ENCODE measurements at places on chromosomes 2 and 18.
A peak's percentile ranks its signal among the peaks of the same experiment; 100 is the strongest.

GRCh38 chr2:183375821-183376220, 251.6 kb downstream of the NUP35 start:
- no peak for DNase-seq

GRCh38 chr2:239178954-239179353, 221.9 kb downstream of the HDAC4 start:
- DNase-seq, result no peak

GRCh38 chr18:26511339-26512071, 36.8 kb downstream of the KCTD1 start:
- no peak for DNase-seq

DNA sequence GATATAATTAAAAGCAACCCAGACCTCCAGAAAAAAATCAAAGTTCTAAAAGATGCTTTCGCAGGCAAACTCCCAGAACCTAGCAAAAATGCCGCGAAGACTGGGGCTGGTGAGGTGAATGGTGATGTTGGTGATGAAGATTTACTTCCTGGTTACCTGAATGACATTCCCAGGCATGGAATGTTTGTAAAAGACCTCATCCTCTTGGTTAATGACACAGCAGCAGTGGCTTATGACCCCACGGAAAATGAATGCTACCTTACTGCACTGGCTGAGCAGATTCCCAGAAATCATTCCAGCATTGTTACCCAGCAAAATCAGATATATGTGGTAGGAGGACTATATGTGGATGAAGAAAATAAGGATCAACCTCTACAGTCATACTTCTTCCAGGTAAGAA, 994 bp downstream of the KLHL41 start:
- no peak for DNase-seq

GRCh38 chr2:20229322-20230113, 4.6 kb upstream of the SDC1 start:
- DNase-seq, result no peak

GRCh38 chr2:149313512-149313972, 16.8 kb upstream of the LYPD6 start:
- peak; percentile 63 for DNase-seq

DNA sequence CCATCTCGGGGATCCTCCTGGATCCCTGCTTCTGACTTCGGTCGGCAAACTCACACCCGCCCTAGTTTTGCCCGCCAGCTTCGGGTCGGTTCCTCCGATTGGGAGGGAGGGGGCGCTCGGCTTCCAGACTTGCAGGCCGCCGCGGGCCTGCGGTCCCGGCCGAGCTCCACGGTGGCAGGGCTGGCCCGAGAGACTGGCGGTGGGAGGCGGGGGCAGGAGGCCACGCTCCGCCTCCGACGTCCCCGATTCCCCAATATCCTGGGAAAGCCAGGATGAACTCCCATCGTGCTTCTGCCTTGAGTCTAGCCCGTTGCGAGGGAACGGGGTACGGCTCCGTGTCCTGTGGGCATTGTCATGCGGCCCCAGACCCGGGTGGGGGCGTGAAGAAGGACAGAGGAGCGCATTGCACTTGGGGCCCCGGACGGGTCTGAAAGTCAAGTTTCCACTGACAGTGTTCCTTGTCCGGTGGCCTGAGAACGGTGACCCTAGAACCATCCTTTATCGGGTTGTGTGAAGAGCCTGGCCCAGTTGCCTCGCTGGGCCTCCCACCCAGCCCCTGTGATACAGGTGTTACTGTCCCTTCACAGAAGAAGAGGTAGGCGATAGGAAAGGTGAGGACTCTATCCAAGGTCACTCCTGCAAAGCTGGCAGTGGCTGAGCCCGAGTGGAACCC, 2.4 kb upstream of the INHBB start:
- peak; percentile 59 for DNase-seq

- DNase-seq, result no peak
These were observed 398.8 kb upstream of the TRIB2 start for GRCh38 chr2:12317814-12318426.

GRCh38 chr2:98911376-98912154, 24.5 kb downstream of the CRACDL start:
- DNase-seq, result no peak

- no peak for DNase-seq
These were observed 109.4 kb downstream of the BAZ2B start for GRCh38 chr2:159506764-159507440.

- no peak for DNase-seq
These were observed 38.8 kb downstream of the GALM start for GRCh38 chr2:38704664-38705063.

DNA sequence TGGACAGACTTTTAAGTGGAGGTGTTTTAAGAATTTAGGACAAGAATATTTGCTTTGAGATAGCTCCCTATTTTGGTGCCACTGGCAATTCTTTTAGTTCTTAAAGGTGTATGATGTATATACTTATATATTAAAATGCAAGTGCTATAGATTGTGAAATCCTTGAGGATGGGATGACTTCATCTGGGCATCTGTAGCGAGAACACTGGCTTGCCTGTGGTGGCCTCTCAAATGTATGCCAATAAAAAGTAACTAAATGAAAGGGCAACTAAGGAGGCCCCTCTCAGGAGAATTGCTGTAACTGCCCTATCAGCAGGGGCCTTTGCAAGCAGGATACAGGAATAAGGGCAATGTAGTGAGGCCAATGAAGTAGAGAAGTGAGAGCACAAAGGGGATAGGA, 2.6 kb upstream of the THUMPD2 start:
- no peak for DNase-seq

- DNase-seq, result no peak
These were observed 91.7 kb downstream of the CLIP4 start for GRCh38 chr2:29206941-29207340.

DNA sequence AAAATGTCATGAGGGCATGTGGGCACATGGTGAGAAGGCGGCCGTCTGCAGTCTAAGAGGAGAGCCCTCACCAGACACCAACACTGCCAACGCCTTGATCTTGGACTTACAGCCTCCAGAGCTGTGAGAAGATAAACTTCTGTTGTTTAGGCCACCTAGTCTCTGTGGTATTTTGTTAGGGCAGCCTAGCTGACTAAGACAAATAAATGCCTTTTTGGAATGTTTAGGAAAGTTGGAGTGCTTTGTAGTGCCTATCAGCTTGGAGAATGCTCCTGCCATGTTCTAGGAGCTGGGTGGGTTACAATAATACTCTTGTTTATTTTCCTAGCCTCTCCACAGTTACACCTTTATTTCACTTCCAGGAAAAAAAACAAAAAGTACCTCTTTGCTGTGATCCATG, 92.0 kb downstream of the SPP2 start:
- DNase-seq, result no peak

DNA sequence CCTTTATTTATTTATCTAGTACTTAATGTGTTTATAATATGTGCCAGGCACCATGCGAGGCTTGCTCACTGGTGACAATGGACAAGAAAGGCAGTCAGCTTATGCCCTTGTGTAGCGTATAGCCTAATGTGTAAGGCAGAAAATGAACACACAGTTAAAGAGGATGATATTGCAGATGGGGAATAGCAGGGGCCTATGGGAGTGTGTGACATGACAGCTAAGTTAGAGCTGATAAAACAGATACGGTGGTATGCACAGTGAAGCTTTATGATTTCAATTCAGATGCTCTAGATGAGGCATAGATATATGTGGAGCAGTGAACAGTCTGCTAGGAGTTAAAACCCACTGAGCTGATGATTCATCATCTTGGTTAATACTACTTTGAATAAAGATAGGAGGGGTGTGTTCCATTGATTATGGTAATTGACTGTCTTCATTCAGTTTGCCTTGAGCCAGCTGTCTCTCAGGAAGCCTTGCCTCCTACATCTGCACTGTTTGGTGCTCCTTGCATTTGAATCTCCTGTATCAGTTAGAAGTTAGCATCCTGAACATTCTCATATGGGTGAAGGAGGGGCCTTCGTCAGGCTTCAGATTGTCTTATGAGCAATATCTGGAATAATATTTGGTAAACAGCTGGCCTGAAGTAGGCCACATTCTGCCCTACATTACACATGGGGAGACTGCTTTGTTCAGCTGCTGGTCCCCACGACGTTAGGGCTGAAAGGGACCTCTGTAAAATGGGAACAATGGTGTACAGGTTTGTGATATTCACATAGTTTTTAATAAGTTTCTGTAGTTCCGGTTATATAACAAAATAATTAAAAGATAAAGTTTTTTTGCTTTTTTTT, 13.2 kb downstream of the MAP4K4 start:
- DNase-seq, result no peak

Data from germinal center (tissue), 1 donor.